ENCODE measurements at places on chromosomes 2 and 18.

- DNase-seq: no peak
Observed at GRCh38 chr2:220182790-220183189, 555.4 kb downstream of the SLC4A3 start.

GRCh38 chr2:99729104-99730025, 239.5 kb upstream of the REV1 start:
- no peak for DNase-seq

DNA sequence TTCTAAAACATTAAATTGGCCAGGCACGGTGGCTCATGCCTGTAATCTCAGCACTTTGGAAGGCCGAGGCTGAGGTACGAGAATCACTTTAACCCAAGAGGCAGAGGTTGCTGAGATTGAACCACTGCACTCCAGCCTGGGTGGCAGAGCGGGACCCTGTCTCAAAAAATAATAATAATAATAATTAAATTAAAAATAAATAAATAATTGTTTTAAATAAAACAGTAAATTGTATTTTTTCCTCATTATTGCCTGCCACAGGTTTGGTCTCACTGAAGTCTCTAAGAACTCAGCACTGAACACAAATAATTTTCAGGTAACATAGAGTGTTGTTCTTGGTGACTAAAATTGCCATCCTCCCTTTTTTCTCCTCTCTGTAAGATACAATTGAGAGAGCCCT, 19.8 kb downstream of the COL5A2 start:
- DNase-seq: no peak

GRCh38 chr2:238704471-238705225, 143.2 kb upstream of the TWIST2 start:
- DNase-seq: no peak

DNA sequence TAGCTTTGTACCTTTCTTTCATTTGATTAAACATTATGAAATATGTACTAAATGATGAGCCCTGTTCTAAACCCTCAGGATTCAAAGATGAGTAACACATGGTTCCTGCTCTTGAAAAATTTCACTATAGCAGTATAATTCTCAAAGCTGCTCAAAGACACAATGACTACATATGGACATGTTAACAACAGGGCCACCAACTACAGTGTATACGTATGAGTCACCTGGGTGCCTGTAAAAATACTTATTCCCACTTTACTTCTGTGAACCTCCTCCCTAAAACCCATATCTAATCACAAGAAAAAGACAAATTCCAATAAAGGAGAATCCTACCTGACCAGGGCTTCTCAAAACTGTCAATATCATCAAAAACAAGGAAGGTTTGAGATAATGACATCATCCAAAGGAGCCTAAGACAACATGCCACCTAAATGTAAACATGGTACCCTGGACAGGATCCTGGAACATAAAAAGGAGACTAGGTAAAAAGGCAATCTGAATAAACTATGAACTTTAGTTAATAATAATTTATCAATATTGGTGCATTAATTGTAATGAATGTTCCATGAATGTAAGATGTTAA, 84.7 kb downstream of the FAM161A start:
- no peak for DNase-seq

All from NB4 (cell line).